ENCODE measurements at places on chromosomes 11 and 22.
A peak's percentile ranks its signal among the peaks of the same experiment; 100 is the strongest.

DNA sequence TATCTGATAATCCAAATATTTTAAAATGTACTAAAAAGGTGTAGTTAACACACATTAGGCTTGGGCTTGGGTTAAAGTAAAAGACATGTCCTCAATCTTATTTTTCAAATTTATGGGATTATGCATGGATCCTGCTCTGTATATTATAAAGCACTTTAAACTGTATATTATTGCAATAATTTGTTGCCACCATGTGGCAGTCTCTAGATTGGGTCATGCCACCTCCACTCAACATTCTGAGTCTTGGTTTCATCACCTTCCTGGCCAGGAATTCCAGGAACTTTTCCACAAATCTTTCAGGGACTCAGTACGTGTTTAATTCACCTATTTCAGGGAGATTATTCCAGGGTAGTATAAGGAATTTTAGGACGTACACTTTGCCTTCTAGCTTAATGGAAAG is 695.5 kb downstream of the FAM181B start:
- no peak for DNase-seq

DNA sequence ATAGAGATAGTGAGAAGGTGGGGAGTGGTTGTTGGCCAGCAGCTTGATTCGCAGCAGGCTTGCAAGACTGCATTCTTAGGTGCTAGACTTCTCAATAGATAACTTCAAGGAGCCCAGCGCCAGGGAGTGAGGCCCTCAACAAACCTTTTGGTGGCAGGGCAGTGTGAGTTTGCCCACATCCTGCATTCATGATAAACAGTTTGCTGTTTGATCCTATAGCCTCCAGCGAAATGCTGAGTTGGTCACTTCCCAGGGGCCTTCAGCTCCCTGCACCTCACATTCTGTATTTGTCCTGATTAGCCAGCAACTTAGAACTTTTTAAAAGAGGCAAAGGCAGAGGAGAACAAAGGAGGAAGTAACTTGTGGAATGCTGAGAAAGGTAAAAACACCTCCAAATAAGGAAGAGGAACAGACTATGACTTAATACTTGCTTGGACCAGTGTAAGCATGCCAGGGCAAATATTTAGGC is 25.1 kb downstream of the OR10A6 start:
- peak; percentile 42 for DNase-seq

DNA sequence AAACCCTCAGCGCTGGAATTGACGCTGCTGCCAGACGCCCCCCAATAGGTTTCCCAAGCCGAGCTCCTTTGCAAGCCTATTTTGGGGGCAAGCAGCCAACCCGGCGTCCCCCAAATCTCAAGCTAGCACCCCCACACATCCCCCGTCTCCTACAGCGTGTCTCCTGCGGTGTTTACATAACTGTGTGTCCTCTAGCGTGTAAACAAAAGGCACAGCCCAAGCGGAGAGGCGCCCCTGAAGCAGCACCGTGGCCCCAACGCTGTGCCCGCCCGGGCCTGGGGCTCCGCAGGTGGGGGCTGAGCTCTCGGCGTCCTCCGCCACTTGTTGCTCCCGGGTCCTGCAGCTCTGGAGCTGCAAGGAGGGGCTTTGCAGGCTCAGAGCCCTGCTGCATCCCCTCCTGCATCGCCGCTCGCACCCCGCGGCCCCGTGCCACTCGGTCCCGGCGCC is 1.6 kb downstream of the CADM1 start:
- DNase-seq = no peak

- no peak for DNase-seq
Measured at GRCh38 chr11:6734616-6735015, 37.2 kb downstream of the OR2AG2 start.

DNA sequence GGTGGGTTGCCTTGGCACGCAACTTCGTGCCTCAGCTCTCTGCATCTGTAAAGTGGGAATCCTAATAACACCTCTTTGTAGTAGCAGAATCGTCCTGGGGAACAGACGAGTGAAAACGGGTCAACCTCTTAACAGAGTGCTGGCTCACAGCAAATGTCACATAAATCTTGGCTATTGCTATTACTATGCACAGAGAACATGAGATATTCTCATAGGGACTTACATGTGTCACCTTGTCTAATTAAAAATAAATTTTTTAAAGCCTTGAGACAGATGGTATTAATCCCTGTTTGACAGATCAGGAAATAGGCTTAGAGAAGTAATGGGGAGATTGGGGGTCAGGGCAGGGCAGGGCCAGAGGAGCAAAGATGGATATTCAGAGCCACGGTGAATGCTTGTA is 44.3 kb upstream of the IGSF9B start:
- DNase-seq = no peak

DNA sequence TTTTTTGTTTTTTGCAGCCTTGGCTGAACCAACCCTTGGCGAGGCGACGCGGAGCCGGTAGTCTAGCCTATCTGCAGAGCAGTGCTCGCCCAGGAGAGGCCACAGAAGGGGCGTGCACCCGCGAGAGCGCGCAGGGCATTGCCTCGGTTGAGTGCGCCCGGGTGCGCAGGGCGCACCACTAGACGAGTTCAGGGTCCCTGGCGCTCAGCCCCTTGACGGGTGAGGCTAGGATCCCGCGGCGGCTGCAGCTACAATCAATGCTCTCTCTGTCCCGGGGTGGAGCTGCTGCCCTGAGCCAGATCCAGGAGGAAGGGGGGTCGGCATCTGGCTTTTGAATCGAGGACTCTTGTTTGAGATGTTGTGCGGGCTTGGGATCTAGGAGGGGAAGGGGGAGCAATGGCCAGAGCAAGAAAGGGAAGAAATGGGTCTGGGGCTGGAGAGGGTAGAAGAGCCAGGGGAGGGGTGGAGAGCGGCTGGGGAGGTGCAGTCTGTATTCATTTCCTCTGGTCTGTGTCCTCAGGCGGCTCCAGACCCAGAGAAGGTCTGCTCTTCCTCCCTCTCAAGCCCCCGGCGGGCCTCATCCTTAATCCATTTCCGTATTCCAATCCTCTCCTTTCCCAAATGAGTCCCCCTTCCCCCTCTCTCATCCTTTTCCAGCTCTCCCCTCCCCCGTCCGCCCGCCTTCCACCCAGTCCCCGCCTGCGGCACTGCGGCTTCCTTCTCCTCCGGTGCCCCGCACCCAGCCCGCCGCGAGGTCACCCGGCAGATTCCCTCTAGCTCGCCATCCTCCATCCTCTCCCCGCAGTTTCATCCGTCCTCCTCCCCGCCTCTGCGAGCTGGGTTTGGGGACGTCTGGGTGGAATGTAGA is 797 bp downstream of the THY1 start:
- peak; percentile 12 for DNase-seq

DNA sequence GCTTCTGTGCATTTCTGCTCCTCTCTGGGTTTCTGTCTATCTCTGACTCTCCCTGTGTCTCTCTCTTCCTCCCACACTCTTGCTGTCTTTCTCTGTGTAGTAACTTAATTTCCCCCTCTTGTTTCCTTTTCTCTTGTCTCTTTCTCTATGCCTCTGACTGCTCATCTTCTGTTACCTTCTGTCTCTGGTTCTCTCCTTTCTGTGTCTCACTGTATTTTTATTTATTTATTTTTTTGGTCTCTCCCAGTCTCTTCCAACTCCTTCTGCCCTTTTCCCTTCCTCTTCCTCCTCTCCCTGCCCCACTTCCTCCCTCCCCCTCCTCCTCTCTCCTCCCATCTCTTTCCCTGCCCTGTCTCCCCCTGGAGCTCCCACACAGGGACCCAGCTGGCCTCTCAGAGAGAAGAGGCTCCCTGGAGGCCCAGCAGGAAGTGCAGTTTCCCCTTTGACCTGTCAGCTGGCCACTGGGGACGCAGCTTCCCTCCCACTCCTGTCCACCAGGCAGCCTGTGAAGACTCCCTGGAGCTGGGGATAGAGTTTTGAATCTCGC is 38.3 kb upstream of the MYH9 start:
- DNase-seq = no peak

- no peak for DNase-seq
Measured at GRCh38 chr11:61090982-61091372, 11.3 kb upstream of the CD5 start.

All from SJSA1 (cell line).